ENCODE measurements at places on chromosomes 1 and 21.
A peak's percentile ranks its signal among the peaks of the same experiment; 100 is the strongest.

DNA sequence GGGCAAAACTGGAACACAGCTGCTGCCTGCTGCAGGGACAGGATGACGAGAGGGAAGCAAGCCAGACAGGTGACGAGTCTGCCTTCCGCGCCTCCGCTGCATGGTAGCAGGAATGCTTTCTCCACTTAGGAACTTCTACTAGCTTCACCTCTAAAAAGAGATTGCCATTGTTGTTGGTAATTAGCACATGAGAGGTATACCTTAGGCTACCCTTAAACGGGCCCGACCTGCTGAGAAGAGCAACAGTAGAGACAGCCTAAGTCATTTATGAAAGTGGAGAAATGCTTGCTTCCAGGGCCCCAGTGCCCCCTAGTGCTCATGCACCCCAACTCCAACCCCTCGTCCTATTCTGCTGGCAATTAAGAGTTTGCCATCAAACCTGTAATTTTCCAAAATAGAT is 96.9 kb upstream of the AKT3 start:
- DNase-seq, result peak; percentile 19

GRCh38 chr21:34559089-34559631 is 47.1 kb upstream of the KCNE1 start:
- DNase-seq, result no peak

- DNase-seq, result no peak
Observed at GRCh38 chr1:99004861-99005442, at the start of gene PLPPR5. TSS of gene PLPPR5 (minus strand) at chr1:99004861. CDS start at chr1:99004671, 190 bp downstream.

DNA sequence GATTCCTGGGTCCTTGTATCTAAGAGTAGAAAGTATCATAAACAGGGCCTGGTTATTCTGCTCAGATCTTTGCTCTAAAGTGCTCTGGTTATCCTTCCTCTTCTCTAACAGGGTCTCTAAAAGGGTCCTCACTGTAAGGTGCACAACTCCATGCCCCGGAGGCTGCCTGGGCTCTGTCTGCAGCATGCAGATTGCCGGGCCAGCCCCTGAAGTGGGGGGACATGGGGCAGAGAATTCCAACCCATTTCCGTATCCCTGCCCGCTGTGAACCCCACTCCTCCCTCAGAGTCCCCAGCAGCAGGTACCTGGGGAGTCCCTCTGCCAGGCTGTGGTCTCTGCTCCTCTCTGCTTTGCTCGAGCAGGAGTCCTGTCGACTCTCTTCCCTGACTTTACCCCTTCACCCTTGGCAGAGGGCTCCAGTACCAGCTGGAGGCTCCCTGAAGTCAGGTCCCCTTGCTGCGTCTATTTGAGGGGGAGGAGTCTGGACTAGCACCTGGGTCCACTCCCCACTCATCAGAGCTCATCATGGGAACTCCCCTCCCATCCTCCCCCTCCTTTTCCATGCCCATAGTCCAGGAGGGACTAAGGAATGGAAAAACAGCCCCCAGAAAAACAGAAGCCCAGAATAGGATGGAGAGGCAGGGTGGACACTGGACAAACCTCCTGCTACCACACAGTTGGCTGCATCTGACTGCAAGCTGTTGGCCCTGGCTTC is 12.1 kb downstream of the BLACAT1 start:
- no peak for DNase-seq

GRCh38 chr1:80961464-80962190 is 839.1 kb upstream of the ADGRL2 start:
- DNase-seq, result no peak

- no peak for DNase-seq
Observed at GRCh38 chr1:166354406-166354805, 187.6 kb upstream of the FAM78B start.

DNA sequence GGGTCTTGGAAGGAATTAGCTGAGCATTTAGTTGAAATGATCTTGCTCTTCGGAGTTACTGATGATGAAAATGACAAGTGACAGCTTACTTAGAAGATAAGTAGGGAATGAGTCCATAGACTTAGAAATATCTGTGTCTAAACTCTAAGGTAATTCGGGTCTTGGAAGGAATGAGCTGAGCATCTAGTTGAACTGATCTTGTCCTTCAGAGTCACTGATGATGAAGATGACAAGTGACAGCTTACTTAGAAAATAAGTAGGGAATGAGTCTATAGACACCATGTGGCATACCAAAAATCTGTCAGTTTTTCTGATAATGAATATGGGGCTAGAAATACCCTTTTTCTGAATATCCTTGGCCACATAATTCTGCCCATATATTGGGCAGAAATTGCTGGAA is 14.7 kb downstream of the CTTNBP2NL start:
- no peak for DNase-seq

DNA sequence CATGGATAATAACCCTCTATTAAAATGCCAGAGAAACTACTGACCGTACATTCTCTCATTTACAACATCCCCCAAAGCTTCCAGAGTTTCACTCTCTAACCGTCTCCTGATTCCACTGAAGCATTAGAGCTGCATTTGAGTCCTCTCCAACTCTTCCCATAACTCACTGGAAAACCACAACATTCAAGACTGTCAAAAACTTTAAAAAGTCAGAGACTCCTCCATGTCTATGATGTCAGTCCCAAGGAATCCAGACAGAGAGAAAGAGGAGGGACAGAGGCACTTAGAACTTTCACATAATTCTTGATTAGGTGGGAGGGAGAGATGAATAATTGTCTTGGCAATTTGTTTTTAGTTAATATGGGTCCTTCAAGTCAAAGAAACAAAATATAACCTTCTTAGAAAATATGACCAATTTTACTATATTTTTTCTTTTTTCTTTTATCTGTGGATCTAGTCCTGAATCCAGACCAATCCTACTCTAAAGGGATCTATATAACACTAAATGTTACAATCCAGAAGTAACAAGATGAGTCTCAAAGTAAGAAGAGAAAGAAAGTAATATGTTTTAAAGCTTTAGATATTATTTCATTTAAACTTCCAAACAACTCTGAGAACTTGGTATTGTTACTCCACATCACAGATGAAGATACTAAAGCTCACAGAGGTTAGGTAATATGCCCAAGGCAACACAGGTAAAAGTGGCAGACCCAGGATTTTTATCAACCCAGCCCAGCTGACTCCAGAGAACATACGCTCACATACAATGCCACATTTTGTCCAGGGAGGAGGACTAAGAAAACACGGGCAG is 23.8 kb downstream of the OTUD7B start:
- DNase-seq, result no peak

GRCh38 chr1:42940851-42941639 is 17.6 kb downstream of the SLC2A1 start:
- no peak for DNase-seq

DNA sequence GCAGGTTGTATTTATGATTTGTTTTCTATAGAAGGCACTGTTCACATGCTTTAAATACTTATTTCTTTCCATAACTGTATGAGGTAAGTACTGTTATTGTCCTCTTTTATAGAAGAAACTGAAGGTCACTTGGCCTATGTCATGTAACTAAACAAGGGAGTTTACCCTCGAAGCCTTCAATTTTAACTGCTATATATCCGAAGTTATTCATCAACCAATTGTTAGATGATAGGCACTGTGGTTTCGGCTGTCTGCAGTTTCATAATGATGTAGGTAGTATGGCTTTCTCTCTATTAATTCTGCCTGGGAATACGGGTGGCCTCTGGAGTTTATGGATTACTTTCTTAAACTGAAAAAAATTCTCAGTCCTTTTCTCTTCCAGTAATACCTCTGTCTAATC is 413.3 kb upstream of the ADGRL2 start:
- no peak for DNase-seq

GRCh38 chr1:209513226-209513625 is 70.3 kb upstream of the CAMK1G start:
- no peak for DNase-seq

GRCh38 chr1:26582836-26583460 is 53.4 kb downstream of the RPS6KA1 start:
- no peak for DNase-seq

DNA sequence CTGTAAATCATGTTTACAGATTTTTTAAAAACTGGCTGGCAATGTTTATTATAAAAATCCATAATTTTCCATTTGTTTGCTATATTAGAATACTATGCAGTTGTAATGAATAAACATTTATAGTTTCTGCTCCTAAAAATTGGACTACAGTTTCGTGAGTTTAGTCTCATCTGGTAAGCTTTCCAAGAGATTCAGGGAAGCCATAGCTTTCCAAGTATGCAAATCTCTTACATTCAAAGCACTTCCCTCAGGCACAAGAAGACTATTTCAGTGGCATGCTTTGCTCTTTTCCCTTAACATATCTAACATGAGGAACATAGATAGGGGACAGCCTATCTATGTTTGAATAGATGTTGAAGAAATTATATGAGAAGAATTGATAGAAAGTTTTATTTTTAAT is 77.2 kb downstream of the ADGRL2 start:
- no peak for DNase-seq

GRCh38 chr1:161420763-161421455 is 53.2 kb upstream of the CFAP126 start:
- DNase-seq, result no peak

GRCh38 chr1:201009962-201010645 is 13.4 kb downstream of the KIF21B start:
- DNase-seq, result no peak

- DNase-seq, result no peak
Observed at GRCh38 chr1:35112668-35113067, 33.5 kb downstream of the ZMYM1 start.

DNA sequence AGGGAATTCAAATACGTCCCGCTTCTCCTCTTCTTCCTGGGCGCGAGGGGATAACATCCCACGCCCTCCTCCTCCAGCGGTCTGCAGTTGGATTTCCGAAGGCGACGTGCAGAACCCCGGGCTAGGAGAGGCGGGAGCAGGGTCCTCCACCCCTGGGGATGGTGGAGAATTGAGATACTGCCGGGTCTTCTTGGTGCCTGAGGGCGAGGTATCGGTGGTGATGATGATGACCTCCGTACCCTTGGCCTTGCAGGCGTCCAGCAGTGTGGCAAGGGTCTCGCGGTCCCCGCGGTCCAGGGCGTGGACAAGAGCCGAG is 3.2 kb upstream of the LIX1L start:
- no peak for DNase-seq

DNA sequence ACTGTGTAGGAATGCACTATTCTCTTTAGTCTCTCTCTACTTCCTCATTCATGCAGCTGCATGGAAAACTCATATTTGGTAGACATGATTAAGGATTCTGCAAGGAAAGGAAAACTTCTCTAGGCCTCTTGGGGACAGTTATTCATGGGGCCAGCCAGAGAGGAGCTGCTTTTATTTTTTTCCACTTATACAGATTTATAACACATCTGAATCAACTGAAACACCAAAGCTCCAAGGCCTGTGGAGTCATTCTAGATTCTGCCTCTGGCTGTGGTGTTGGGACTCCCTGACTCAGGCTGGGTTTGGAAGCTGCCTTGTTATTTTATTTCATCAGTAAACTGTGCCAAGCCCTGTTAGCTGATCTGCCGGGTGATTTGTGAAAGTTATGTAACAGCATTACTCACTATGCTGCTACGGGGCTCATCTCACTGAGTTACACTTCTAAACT is 83.9 kb upstream of the EDEM3 start:
- DNase-seq, result peak; percentile 49

- no peak for DNase-seq
Observed at GRCh38 chr1:87295445-87296110, 33.1 kb upstream of the LMO4 start.

- no peak for DNase-seq
Observed at GRCh38 chr1:56626546-56626945, 18.6 kb upstream of the PRKAA2 start.

DNA sequence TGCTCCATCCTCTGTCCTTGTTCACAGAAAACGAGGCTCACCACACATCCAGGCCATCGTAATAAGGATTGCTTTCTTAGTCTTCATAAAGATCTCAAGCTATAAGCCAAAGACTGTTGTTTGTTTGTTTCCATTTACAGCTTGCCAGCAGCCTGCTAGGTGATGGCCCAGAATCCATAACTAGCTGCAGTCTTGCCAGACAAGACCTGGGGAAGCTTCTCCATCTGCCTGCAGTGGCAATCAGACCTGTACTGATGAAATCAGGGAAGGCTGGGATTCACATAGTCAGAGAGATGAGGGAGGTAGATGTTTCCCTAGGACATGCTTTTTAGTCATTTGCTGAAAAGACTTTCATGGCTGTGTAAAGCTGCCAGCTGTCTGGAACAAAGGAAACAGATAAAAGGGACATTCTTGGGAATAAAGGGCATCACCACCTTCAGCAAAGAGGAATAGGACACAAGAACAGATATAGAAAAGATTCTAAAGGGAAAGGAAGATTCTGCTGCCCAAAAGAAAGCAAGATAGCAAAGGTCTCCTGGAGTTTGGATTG is 51.0 kb downstream of the MT1HL1 start:
- no peak for DNase-seq

DNA sequence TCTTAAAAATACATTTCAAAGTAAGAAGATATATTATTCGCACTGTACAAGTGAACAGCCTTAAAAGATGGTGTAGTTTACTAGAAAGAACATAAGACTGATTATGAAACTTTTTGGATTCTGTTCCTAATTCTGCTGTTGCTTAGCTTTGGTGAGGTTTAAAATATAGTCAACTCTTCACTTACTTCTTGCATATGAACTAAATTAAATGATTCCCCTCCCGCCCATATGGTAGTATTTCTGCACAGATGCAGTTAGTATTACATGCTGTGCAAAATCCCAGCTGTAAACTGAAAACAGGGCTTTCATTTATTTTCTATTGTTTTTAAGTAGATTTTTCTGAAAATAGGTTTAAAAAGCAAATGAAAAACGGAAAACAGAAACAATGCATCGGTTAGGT is 345.4 kb upstream of the NCAM2 start:
- no peak for DNase-seq

DNA sequence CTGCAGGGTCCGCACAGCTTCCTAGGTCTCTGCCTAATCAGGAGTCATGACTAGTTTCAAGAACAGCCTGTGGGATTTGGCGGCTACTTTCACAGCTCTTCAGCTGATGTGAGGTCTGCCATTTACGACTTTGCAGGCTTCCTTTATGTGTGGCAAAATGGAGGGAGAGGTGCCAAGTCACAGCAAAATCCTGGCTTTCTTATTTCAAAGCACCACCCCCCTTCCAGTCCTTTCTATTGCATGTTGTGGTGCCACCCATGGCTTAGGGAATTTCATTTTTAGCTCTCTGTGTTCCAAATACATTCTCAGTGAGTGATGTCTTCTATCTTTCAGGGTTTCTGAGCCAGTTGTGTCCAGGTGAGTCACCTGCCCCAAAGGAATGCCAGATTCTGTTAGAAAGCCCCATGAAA is 75.1 kb upstream of the WLS start:
- DNase-seq, result no peak

GRCh38 chr21:16028142-16028541 is 298.4 kb downstream of the USP25 start:
- DNase-seq, result no peak

- no peak for DNase-seq
Observed at GRCh38 chr21:41475714-41476420, 32.1 kb downstream of the TMPRSS2 start.

DNA sequence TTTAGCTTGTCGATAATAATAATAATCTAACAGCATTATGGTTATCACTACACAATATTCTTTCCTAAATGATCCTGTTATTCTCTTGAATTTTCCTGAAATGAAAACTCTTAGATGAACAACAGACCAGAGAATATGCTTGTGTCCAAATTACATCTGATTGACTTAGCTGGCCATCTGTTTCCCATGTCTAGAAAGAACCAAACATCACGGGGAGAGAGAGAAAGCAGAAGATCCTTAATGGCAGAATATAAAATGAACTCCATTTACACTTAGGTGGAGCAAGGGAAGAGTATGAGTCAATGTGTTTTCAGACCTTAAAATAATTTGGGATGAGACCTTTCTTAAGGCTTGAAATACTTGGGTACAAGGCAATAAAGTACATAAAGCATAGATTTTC is 162.2 kb downstream of the DSCAM start:
- DNase-seq, result no peak

GRCh38 chr21:45042664-45043161 is 31.7 kb upstream of the ADARB1 start:
- no peak for DNase-seq

All from putamen (tissue), 1 donor.